ENCODE measurements at places on chromosomes 6 and 20.

GRCh38 chr20:35085477-35086225 lies 7.0 kb downstream of the TRPC4AP start:
- DNase-seq, result no peak

DNA sequence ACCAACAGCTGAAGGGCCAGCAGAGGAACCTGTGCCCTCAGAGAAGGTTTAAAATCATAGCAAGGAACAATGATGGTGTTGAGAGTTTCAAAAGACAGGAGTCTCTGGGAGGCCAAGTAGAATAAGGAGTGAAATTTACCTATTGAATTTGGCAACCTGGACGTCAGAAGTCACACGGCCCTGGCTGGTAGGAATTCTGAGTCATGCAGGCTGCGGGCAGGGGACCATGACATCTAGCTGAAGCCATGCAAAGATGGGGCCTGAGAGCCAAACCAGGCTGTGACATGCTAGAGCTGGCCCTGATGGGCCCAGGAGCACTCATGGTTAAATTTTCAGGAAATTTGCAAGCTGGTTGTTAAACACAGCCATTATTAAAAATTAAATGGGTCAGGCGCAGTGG lies 64.0 kb upstream of the SNX9 start:
- DNase-seq, result no peak

- DNase-seq, result peak; percentile 8
These were observed 87.9 kb downstream of the CD40 start for GRCh38 chr20:46206025-46206424.

DNA sequence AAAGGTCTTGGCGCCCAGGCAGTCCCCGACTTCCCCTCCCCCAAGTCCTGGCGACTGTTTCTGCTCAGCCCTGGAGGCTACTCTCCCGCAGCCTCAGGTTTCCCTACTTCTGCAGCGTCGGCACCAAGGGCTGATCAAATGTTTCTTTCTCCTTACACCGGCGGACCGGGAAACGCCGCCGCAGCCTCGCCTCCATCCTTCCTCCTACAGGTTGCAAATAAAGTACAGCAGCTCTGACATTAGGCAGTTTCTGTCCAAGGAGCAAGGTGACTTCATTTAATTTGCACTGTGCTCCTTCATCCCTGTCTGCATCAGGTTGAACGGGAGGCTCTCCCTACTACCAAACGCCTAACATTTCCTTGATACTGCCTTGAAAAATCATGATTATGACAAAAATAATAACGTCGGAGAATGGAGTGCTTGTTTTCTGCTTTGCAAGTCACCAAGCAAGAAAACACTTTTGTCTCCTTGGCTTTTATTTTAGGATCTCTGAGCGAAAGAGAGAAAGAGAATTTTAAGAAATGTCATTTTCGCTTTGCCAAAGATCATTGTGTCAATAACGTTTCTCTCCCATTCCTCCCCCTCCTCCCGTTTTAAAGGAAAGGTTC lies 1.0 kb downstream of the CLIC5 start:
- DNase-seq, result no peak

GRCh38 chr20:37911838-37912281 lies 8.9 kb downstream of the VSTM2L start:
- peak; percentile 16 for DNase-seq

- DNase-seq, result no peak
These were observed 53.8 kb upstream of the SAMD3 start for GRCh38 chr6:130276507-130276906.

GRCh38 chr6:104603108-104603745 lies 256.5 kb downstream of the HACE1 start:
- no peak for DNase-seq

DNA sequence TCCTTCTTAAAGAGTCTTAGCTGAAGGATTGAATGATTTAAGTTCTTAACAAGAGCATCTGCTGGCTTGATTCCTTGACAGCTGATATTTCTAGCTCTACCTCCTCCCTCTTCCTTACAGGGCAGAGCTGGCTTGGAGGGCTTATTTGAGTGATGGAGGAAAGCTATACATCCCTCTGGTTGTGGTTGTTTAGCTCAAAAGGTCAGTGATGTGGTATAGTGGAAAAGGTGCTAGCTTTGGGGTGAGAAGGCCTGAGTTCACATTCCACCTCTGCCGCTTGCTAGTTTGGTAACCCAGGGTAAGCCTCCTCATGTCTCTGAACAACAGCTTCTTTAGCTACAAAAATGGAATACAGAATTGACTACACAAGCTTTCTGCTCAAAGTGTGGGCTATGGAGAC lies 8.3 kb downstream of the CHMP4B start:
- no peak for DNase-seq

- DNase-seq, result peak; percentile 64
These were observed 136.3 kb upstream of the ZNF184 start for GRCh38 chr6:27608916-27609883.

DNA sequence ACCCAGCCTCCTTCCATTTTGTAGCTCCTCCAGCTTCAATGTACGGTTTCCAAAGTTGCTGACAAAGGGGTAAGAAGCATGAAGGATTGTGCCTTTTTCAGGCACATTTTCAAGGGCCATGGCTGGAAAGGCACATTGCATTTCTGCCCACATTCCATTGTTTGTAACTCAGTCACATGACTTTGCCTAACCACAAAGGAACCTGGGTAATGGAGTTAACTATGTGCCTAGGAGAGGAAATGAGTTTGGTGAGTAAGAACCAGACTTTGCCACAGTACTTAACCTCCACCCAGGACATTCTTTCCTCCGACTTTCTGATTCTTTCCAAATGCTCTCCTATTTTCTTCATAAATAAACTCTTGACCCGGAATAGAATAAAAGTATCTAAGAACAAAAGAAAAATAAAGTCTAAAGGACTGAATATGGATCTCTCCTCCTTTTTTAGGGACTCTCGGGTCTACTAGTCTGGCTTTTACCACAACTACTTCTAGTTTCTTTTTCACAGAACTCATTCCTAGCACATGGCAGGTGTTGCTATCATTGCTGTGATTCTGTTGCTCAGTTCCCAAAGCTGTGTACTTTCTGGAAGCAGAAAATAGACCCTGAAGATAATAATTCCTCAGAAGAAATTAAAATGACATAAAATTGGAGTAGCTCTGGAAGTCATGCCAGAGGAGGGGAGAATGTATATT lies 81.5 kb upstream of the ISM1 start:
- no peak for DNase-seq

DNA sequence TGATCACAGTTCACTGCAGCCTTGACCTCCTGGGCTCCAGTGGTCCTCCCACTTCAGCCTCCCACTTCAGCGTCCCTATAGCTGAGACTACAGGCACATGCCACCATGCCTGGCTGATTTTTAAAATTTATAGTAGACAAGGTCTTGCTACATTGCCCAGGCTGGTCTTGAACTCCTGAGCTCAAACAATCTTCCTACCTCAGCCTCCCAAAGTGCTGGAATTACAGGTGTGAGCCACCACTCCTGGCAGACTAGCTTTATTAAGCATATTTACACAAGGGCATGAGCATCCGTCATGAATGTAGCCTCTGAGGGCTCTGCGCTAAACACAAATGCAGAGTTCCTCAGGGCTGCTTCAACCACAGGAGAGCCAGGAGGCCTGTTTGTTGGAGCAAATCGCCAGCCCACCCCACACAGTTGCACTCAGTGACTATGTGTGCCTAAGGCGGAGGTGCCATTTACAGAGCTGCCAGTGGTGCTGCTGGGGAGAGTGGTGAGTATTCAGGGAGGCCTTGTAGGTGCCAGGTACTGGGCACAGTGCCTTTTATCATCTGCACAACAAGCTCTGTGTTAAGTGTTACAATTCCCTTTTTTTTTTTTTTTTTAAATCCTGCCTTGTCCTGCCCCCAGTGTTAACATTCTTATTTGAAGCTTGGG lies 78.2 kb downstream of the PSMG4 start:
- no peak for DNase-seq

GRCh38 chr6:46688117-46688965 lies 656 bp downstream of the TDRD6 start:
- no peak for DNase-seq

DNA sequence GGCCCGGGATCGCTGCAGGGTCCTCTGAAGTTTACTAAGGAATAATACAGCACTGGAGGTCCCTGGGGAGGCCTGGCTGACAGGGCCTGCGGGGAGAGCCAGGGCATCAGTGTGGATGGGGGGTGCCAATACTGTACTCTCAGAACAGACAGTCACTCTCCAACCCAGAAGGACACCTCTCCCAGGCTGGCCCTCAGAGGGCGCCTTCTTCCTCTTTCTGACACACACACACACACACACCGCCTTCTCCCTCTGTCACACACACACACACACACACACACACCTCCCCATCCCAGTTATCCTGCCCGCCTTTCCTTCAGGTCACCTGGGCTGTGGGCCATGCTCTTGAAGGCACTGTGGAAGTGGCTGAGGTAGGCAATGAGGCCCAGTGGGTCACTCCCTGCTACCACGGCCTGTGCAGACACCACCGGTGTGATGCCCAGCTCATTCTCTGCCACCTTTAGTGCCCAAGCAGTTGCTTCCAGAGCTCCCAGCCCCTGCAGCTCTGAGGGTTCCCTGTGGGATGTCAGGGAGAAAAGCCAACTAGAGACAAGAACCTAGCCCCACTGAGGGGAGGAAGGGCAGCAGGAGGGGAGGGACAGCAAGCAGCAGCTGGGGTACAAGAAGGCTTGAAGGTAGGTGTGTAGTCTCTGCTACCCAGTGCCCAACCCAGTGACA lies 7.5 kb downstream of the SMPD2 start:
- peak; percentile 11 for DNase-seq

DNA sequence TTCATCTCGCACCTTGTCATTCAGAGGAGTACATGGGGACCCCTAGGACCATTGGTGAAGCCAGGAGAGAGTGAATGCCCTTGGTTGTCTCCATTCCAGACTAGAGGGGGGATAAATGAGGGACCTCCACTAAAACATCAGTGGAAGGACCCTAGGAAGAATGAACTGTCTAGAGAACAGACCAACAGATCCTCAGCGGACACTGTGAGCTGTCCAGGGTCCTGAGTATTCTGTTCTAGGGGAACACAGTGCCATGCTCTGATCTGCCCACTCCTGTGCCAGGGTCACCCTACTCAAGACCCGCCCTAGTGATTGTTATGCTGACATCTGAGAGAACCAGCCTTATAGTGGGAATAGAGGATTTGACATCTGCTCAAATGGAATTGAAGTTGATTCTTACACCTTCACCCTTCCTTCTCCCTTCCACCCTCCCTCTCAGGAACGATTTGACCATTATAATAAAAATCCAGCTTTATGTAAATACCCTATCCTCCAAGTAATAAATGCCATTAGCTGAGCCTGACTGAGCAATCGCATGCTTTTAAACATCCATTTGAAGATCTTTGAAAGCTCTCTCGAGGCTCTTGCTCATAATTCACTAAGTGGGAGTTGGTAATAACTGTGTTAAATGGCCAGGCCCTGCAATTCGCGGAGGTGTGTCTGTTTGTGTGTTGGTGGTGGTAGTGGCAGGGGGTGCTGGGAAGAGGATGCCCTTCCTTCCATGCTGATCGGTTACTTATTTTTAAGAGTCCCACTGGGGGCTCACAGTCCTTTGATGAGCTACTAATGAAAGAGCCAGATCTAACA lies 43.6 kb upstream of the SLC32A1 start:
- DNase-seq, result no peak

DNA sequence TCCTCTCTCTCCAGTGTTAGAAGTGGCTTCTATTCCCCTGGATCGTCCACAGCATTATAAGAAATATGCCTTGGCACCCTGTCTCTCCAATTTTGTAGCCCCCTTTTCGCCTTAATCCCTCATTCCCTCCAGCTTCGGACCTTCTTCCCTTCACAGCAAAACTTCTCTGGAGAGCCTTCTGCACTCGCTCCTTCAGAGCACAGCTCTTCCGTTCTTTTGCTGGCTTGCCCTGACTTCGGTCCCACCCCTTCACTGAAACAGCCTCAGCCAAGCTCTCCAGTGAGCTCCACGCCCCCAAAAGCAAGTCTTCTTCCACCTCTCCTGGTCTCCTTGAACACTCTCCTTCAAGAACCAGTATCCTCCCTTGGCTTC lies 134.7 kb upstream of the RNF24 start:
- DNase-seq, result peak; percentile 48

- DNase-seq, result no peak
These were observed 254.9 kb downstream of the SOD2 start for GRCh38 chr6:159438106-159438505.

GRCh38 chr6:49634836-49635218 lies 1.8 kb downstream of the RHAG start:
- no peak for DNase-seq

DNA sequence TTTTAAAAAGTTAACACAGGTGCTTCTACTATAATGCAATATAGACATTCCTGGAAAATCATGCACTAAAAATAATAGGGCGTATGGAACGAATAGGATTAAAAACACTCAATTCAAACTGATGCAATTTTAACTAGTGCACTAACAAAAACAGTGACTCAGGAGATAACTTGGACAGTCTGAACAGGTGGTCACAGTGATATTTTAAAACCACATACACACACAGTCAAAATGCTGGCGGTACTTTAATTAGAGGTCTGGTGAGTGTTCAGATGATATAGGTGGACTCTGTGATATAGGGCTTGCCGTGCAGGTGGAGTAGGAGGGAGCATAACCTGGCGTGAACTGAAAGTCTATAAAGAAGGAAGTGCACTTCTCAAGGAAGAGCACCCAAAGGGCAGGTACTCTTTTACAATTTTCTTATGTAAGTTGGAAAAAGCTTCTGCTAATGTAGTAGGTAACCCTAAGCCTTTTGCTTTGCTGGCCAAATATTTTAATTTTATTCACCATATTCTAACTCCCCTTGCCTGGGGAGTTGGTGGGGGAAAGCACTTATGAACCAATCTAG lies 41.9 kb upstream of the PLN start:
- no peak for DNase-seq

GRCh38 chr6:208938-209337 lies 83.3 kb upstream of the DUSP22 start:
- DNase-seq, result no peak

DNA sequence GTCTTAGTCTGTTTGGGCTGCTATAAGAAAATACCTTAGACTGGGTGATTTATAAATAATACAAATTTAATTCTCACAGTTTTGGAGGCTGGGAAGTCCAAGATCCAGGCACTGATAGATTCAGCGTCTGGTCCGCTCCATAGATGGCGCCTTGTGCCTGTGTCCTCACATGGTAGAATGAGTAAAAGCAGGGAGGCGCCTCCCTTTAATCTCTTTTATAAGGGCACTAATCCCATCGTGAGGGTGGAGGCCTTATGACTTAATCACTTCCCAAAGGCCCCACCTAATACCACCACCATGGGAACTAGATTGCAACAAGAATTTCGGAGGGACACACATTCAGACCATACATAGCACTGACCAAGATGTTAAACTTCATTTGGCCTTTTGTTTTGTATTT lies 91.2 kb upstream of the TMEM181 start:
- DNase-seq, result no peak

DNA sequence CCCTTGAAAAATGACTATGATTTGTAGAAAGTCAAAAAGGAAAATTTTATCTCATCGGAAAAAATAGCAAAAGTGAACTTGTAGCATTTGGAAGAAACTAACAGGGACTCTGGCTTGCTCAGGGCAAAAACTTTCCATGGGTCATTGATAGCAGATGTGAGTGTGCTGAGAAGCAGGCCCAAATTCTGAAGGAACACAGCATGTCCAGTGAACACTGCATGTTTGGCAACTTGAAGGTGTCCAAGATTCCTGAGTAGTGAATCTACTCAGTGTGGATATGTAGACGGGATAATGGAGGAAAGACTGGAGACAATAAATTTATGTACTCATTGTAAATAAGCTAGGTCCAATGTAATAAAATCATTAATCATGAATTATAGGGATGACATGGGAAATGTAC lies 8.2 kb downstream of the SLC17A2 start:
- DNase-seq, result peak; percentile 86

All from fibroblast of gingiva (primary cell).